ENCODE measurements at places on chromosomes 3 and 15.
A peak's percentile ranks its signal among the peaks of the same experiment; 100 is the strongest.

- no peak for DNase-seq
These were observed 57.2 kb downstream of the USP13 start for GRCh38 chr3:179710079-179710478.

- no peak for DNase-seq
These were observed 6.0 kb upstream of the SLC6A1 start for GRCh38 chr3:10986592-10986991.

GRCh38 chr3:22569570-22569969, 633.6 kb upstream of the UBE2E2 start:
- DNase-seq: no peak

DNA sequence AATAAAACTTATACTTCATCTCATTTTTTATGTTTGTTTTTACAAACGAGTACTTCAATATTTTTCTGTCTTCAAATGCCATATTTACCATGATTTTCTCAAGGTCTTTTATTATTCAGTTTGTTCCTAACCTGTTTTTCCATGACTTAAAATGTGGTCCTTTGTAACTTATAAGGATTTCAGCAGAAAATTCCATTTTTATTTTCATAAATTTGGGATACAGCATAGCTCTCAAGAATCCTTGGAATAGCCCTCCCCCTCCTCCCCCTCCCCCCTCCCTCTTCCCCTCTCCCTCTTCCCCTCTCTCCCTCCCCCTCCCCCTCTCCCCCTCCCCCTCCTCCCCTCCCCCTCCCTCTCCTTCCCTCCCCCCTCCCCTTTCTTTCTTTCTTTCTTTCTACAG, 14.9 kb upstream of the STX19 start:
- DNase-seq: no peak

DNA sequence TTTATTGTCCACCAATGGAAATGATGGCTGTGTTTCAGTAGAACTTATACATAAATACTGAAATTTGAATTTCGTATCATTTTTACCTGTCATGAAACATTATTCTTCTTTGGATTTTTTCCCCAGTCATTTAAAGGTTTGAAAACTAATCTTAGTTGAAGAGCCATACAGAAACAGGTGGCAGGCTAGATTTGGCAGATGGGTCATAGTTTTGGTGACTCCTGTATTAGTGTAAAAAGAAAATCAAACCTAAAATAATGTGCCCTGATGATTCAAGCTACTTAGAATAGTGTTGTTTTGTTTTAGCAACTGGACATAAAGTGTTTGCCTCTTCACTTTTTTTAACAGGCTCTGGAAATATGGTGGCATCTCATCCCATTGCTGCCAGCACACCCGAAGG, 68.9 kb downstream of the SIDT1 start:
- no peak for DNase-seq

DNA sequence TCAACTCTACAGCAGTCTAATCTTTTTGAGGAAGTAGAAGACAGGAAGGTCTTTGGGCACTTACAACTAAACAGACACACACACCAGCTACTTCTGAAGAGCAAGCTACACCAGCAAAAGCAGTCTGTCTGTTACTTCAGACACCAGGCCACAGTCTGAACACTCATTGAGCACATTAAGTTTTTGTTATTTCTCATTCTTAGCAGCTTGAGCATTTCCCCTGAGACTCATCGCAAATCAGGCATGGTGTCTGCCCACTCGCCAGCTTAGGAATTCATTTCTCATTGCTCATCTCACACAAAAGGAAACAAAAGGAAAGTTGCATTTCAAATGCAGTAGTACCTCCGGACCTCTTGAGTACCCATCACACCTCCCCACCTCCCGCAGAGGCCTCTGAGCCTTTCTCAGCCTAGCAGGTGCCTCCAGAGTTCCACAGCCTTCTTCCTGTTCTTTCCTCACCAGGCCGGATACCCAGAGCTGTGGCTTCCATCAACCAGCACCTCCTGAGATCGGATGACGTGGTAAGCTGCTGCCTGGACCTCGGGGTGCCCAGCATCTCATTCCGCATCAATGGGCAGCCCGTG, 302.0 kb downstream of the RYR3 start:
- no peak for DNase-seq

- no peak for DNase-seq
These were observed 471.4 kb upstream of the NAALADL2 start for GRCh38 chr3:174387736-174388135.

GRCh38 chr3:126253072-126253471, 72.7 kb upstream of the ALDH1L1 start:
- no peak for DNase-seq

- DNase-seq: no peak
These were observed 3.6 kb downstream of the PIAS1 start for GRCh38 chr15:68057758-68058157.

DNA sequence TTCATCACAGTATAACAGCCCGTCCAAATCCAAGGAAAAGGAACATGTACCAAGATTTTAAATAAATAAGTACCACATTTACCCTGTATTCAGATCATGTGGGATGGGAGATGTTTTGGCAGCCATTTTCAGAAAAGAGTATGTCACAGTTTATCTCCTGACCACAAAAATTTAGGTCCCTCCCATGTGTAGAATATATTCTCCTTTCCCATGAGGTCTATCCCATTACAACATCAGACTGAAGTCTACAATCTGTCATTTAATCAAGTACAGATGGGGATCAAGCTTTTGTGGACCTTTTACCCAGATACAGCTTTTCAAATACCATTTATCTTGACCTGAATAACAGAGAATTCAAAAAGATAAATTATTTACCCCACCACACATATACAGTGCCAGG, 444.5 kb downstream of the PLOD2 start:
- no peak for DNase-seq

DNA sequence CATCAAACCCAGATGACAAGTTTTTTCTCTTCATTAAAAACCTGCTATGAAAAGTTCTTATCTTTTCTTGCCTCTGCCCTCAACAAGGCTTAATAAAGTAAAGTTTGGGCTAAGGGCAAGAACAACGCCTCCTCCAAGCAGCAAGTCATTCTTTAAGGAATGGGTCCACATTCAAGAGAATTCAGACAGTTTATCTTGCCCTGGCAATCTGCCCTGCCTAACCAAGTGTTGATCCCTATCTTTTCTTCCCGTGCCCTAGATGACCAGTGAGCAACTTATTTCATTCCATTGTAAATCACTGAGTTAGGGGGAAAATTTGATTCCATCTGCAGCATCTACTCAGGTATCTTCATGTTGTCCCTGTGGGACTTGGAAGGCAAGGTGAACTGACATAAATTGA, 370.3 kb upstream of the DPPA4 start:
- DNase-seq: no peak

- no peak for DNase-seq
These were observed 827 bp downstream of the WNT5A start for GRCh38 chr3:55486101-55486856.

- peak; percentile 2 for DNase-seq
These were observed 53.9 kb upstream of the KLF13 start for GRCh38 chr15:31272558-31273257.

DNA sequence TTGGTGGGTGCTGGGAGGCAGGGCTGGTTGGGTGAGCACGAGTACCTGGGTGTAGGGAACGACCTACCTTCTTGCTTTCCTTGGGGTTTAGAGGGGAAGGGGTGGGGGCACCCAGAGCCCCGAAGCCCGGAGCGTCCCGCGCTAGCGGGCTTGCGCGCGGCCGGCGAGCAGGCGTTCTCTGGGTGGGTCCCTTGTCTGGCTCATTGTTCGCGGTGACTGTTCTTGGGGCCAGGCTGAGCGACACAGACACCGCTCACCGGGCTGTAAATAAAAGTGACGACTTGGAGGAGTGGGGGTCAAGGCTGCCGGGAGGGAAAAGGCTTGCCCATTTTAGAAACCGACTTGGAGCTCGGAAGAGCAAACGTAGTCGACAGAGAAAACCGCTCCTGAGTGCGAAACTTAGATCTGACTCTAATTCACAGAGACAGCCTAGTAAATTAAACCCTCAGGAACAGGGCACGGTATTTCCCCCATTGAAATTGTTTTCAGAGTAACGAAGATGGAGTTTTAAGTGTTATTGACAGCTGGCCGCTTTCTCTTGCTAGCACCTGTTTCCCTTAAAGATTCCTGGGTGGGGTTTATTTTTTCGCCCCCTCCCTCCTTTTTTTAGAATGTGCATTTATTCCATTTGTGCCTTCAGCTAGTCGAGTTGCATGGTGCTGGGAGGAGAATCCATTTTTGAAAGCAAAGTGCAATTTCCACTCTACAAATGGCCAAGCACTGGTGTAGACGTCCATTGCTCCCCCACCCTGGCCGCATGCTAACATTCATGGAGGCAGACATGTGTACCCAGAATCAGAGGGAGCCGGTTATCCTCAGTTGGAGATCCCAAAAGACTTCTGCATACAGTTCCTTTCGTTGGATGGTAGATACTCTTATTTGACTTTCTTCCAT, 532.1 kb upstream of the SEMA6D start:
- DNase-seq: no peak

DNA sequence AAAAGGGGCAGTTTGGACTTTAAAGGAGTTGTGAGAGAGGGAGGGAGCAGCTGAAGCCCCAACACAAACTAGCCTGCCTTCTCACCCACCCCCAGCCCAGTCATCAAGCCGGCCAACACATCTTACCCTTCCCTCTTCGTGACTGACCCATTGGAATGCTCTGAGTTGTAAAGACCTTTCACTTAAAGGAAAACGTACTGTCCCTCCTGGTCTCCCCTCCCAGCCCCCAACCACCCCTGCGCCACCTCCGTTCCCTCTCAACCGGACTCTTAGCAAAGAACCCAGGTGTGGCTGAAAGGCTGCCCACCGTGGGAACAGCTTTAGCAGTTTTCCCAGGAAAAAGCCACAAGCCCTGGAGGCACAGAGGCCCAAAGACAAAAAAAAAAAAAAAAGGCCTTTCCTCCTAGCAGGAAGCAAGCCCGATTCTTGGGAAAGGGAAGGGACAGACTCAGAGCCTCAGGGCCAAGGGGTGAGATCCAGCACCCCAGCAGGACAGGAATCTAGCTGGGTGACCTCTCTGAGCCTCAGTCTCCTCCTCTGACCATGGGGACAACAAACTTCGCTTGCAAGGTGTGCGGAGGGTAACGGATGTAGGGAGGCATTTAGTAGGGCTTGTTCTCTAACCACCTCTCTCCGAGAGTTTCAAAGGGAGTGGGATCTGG, 2.4 kb downstream of the CYP11A1 start:
- DNase-seq: no peak

GRCh38 chr3:115792206-115792955, 169.1 kb downstream of the GAP43 start:
- DNase-seq: no peak

DNA sequence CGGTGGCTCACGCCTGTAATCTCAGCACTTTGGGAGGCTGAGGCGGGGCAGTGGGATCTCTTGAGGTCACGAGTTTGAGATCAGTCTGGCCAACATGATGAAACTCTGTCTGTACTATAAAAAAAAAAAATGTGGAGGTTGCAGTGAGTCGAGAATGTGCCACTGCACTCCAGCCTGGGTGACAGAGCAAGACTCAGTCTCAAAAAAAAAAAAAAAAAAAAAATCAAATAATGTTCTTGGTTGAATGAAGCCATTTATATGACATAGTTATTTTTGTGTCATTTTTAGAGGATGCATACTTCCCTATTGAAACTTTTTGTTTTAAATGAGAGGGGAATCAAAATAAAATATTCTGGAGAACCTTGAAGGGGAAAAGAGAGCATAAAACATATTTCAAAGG, 3.1 kb downstream of the HMCES start:
- DNase-seq: no peak

- no peak for DNase-seq
These were observed 161.9 kb upstream of the UBE3A start for GRCh38 chr15:25600751-25601150.

DNA sequence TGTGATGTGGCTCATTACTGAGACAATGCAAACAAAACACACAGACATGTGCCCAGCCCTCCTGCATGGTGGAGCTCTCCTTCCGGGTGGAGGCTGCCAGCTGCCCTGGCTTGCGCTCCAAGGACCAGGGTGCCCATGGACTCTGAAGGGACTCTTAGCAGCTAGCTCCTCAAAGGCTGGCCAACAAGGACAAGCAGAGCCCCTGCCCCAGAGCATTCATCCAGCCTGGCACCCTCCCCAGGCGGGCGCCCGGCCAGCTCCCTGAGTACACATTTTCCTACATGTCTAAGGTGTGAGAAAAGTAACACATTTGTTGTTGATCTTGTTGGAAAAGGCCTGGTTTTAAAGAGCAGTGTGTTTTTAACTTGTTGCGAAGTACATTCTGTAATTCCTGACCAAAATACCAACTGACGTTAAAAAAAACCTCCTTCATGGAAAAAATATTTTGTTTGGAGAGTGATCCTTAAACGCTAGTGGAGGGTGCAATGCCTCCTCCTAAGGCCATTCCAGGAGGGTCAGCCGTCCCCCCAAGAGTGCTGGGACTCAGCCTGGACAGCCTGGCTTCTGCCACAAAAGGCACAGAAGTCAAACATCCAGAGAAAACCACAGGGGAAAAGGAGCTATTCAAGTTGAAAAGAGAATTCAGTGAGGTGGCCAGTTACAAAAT, 86.9 kb downstream of the KLF15 start:
- peak; percentile 39 for DNase-seq

GRCh38 chr3:49668414-49668797, 5.7 kb upstream of the APEH start:
- no peak for DNase-seq

DNA sequence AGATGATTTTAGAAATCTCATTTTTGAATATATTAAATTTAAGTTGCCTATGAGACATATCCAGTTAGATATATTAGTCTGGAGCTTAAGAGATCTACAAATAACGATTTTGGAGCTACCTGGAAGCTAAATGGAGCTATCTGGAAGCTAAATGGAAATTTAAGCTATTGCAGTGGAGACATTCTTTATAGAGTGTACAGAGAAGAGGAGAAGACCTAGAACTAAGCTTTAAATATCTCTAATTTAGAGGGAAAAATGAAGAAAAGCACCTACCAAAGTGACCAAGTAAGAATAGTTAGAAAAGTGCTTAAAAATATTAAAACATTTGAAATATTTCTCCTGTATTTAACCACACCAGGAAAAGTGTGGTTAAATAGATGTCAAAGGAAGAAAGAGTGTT, 28.3 kb downstream of the SPESP1 start:
- DNase-seq: no peak

DNA sequence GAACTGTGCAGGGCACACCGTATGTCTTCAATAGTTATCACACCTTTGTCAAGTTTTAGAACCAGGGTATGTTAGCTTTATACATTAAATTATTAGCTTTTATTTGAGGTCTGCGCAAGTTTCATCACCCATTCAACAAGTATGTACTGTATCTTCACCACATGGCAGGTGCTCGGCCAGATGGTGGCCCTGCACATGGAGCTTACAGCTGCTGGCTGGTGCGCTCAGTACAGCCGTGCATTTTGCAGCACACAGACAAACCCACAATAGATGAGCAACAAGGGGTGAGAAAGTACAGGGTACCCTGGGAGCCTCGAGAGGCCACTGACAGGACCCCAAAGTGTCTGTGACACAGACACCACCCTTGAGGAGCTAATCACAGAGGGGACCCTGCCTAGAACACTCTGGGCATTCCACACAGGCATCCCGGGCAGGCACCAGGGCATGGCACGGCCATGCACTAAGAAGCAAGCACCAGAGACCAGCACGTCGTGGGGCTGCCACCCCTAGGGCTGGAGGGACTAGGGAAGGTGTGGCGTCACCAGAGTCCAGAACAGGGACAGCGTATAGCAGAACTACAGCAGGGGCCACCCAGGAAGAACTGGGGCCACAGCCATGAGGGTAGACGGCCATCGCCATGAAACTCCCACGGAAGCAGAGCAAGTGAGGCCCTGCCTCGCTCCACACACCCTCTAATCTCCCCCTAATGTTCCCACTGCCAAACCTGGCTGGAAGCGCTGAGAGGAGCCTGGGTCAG, 27.4 kb downstream of the ZXDC start:
- no peak for DNase-seq

- no peak for DNase-seq
These were observed 43.1 kb downstream of the FSTL1 start for GRCh38 chr3:120407508-120408287.

Measured in DMS153 (cell line).